ENCODE measurements at places on chromosomes 7 and 10. TPM values are rescaled to one million over a fixed set of nuclear protein-coding genes. Genes with fewer than 3 reads are reported as not detected.

DNA sequence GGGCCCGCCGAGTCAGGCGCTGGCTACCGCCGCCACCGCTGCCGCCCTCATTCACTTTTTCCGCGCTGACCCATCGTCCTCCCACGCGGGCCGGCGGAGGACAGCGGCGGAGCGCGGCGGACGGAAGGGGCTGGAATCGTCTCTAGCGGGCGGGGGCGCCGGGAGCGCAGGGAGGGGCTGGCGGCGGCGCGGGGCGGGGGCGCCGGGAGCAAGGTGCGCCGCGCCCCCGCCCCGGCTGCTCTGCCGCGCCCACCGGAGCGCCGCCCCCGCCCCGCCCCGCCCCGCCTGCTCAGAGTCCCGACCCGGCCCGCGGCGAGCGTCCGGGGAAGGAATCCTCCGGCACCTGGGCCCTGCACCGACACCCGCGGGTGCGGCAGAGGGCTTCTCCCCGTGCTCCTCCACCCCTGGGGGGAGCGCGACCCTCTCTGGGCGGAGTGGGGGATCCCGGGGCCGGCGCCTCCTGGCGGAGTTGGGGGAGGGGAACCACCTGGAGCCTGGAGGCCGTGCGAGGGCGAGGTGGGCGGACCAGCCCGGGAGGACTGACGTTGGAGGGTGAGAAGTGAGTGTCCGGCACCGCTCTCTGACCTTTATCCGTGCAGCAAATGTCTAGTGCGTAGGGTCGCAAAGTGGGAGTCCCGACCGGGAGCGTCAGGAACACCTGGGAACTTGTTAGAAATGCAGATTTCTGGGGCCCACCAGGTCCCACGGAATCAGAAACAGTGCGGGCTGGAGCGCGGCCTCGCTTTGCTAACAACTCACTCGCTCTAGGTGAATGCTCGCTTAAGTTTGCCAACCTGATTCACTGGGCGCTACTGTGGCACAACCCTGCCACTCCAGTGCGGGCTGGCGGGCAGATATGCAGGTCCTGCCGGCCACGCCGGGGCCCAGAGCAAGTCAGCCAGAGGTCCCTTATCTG, at the start of gene COBL:
COBL (minus strand) TSS at position 144 of the 916 bp plus-strand sequence. CDS start 176 bp downstream, outside the sequence.
- no peak within 1 kb of the TSS for H3K27ac ChIP-seq
- H3K36me3 ChIP-seq: no peaks in the 10 kb centered on the region
- no peaks in the 10 kb centered on the region for H3K4me1 ChIP-seq
- H3K27me3 ChIP-seq: peaks cover 66% of the 10 kb centered on the region

- no peak for DNase-seq
- H3K27me3 ChIP-seq: no peaks in the 10 kb centered on the region
- H3K36me3 ChIP-seq: no peaks in the 10 kb centered on the region
- H3K27ac ChIP-seq: no peak overlapping the region
- no peaks in the 10 kb centered on the region for H3K4me1 ChIP-seq
Measured at GRCh38 chr10:46298477-46299285, 11.9 kb downstream of the ANTXRL start.

GRCh38 chr7:100888291-100888987, 1.1 kb downstream of the UFSP1 start:
- peaks cover 11% of the 10 kb centered on the region for H3K4me1 ChIP-seq
- peaks cover 32% of the 10 kb centered on the region for H3K36me3 ChIP-seq
- H3K27ac ChIP-seq: peak overlapping the region; percentile 77
- peak overlapping the region; percentile 82 for H3K4me3 ChIP-seq
- H3K27me3 ChIP-seq: no peaks in the 10 kb centered on the region

GRCh38 chr7:104955276-104955675, 58.7 kb upstream of the KMT2E start:
- no peaks in the 10 kb centered on the region for H3K36me3 ChIP-seq
- H3K27me3 ChIP-seq: no peaks in the 10 kb centered on the region
- H3K4me3 ChIP-seq: no peak overlapping the region
- no peak for DNase-seq
- peaks cover 15% of the 10 kb centered on the region for H3K4me1 ChIP-seq

DNA sequence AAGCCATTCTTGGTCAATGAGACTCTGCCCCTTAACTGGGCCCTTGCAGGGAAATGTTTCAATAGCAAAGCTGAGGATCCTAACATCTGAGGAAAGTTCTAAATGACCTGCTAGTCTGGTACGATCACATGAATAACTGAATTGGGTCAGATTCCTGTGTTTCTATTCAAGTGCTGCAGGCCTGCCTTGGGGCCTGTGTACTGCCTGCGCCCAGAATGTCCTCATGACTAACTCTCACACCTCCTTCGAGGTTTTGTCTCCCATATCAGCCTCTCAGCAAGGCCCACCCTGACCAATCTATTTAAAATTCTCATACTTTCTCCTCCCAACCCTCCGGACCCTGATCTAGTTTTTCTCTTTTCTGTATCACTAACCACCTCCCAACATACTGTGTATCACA, 4.4 kb downstream of the JAZF1 start:
- DNase-seq: peak; percentile 70
- H3K4me3 ChIP-seq: 0 out of 2 replicates have a peak overlapping the region, but pooled peaks have one; percentile 23
- H3K36me3 ChIP-seq: no peaks in the 10 kb centered on the region
- H3K27me3 ChIP-seq: no peaks in the 10 kb centered on the region

- peak; percentile 9 for DNase-seq
- H3K27ac ChIP-seq: no peak overlapping the region
- 0 out of 2 replicates have a peak, but pooled peaks cover 8% of the 10 kb centered on the region for H3K4me1 ChIP-seq
- H3K27me3 ChIP-seq: peaks cover 68% of the 10 kb centered on the region
Measured at GRCh38 chr10:29820890-29821461, 186.2 kb upstream of the SVIL start.

The VWC2 gene
- not detected for total RNA-seq

DNA sequence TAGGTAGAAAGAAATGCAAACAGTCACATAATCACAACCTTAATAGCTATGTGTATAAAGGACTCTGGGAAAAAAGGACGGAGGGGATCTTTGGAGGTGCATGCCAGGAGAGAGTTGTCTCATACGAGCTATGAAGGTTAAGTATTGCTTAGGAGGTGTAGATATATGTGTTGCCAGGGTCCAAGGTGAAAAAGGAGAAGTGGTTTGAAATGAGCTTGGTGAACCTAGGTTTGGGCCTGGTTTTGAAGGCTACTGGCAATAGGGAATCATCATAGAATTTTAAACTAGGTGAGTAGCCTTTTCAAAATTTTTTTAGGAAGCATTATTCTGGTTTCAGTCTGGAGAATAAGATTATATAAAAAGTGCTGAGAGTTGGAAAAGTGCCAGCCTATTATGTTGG, 336.8 kb downstream of the AUTS2 start:
- H3K4me3 ChIP-seq: no peak overlapping the region
- H3K27me3 ChIP-seq: no peaks in the 10 kb centered on the region
- H3K36me3 ChIP-seq: no peaks in the 10 kb centered on the region
- DNase-seq: no peak

The OR2A7 gene
- total RNA-seq: not detected

- DNase-seq: no peak
- no peaks in the 10 kb centered on the region for H3K4me1 ChIP-seq
- H3K36me3 ChIP-seq: no peaks in the 10 kb centered on the region
- no peak overlapping the region for H3K27ac ChIP-seq
- peaks cover 22% of the 10 kb centered on the region for H3K27me3 ChIP-seq
- no peak overlapping the region for H3K4me3 ChIP-seq
Measured at GRCh38 chr10:123913688-123914268, 22.2 kb upstream of the CPXM2 start.

The WEE2 gene
- not detected for total RNA-seq

Measured in GM23248 (cell line).